ENCODE measurements at places on chromosomes 12 and 14.

DNA sequence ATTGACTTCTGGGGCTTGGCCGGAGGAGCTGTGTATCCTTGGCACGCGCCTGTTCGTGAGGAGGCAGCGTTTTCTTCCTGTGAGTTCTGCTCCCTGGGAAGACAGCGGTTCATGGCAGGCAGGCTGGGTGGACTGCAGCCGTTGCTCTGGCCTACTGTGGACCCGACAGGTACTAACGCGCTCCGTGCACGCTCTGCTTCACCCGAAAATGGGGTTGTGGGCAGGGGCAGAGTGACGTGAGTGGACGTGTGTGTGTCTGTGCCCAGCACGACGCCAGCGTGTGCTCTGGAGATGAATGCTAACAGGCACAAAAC is 179.1 kb downstream of the KIF26A start:
- DNase-seq: no peak

DNA sequence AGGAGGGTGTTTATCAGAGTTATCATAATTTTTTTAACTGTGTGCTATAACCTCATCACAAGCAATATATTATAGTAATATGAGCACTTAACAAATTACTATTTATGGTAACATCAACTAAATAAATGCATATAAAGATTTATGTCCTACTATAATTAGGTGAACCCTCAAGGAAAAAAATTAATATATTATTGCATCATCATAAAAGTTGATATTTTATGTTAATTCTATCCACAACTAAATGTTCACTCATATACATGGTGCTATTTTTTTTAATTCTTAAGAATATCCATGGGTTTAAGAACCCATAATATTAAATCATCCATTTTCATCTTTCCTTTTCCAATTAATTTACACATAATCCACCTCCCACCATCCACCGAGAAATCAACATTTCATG is 506.0 kb upstream of the USP15 start:
- no peak for DNase-seq

GRCh38 chr12:48925304-48926011 is at the start of gene FKBP11:
Gene FKBP11 (minus strand): TSS chr12:48925492. CDS start chr12:48925428, 64 bp downstream.
- DNase-seq: no peak

DNA sequence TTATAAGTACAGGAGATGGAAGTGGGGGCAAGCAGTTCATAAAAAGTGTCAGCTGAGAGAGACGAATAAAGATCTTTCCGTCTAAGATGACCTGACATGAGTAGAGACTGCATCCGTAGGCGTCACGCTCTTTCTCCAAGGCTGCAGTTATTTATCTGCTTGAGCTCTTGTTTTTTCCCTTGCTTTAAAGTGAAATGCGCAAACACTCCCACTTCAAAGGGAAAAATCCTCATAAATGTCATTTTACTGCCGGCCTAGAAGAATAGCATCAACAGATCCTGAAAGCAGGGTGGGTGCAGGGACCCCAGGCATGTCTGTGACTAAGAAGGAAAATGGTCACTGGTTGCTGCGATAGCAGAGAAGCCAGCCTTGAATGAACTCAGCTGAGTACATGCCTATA is 647.4 kb downstream of the MED13L start:
- DNase-seq: no peak

DNA sequence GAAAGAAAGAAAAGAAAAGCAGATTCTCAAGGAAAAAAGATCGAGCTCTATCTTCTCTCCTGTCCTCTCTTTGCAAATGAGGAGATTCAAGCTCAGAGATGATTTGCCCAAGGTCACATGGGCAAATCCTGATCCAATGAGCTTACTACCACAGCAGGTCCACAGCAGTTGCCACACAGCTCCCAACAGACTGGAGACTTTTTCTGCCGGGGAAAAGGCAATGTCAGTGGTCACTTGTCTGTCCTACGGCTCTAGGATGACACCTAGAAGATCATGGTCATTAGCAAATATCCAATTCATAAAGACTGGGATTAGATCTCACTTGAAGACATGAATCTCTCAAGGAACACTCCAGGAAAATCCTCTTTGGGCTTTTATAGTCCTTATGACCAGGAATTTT is 58.8 kb downstream of the TTC7B start:
- DNase-seq: no peak

DNA sequence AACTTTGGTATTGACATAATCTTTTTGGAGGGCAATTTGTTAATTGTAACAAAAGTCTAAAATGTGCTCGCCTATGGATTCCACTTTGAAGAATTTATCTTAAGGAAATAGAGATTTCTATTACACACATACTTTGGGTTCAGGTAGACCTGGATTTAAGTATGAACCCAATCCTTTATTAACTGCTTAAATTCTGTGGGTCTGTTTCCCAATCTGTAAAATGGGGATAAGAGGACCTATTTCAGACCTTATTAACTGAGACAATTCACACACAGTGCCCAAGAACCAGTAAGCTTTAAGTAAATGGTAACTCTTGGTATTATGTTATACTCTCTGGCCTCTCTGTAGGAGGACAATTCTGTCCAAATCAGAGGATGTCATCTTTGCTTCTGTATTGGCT is 822 bp upstream of the EIF2B2 start:
- DNase-seq: no peak

GRCh38 chr12:51905471-51906429 is 1.6 kb upstream of the ACVRL1 start:
- DNase-seq: no peak

DNA sequence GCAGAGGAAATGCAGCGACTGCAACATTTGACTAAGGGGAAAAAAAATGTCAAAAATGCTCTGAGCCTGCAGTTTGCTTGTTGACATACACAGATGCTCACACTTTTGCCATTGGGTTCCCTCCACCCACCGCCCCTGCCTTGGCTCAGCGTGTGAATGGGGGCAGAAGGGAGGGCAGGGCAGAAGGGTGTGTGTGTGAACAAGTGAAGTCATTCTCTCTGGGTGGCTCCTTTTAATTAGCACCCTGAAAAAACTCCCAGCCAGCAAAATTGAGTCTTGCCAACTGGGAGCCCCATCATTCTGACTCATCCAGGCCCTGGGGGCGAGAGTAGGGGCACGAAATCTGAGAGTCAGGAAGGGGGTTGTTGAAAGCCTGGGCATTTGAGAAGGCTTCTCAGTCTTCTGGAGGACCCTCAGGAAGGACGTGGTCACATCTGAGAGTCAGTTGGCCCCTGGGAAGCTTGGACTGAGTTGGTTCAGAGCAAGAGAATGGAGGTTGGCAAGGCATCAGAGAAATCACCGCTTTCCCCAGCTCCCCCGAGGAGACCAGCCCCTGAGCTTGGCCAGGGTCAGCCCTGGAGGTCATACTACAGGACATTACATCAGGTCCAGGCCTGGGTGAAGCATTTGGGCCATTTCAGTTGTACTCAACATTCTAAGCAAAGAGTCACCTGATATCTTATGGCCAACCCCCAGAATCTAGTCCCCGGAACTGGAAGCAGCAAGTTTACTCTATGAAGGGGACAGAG is 22.7 kb upstream of the KRT78 start:
- DNase-seq: no peak

DNA sequence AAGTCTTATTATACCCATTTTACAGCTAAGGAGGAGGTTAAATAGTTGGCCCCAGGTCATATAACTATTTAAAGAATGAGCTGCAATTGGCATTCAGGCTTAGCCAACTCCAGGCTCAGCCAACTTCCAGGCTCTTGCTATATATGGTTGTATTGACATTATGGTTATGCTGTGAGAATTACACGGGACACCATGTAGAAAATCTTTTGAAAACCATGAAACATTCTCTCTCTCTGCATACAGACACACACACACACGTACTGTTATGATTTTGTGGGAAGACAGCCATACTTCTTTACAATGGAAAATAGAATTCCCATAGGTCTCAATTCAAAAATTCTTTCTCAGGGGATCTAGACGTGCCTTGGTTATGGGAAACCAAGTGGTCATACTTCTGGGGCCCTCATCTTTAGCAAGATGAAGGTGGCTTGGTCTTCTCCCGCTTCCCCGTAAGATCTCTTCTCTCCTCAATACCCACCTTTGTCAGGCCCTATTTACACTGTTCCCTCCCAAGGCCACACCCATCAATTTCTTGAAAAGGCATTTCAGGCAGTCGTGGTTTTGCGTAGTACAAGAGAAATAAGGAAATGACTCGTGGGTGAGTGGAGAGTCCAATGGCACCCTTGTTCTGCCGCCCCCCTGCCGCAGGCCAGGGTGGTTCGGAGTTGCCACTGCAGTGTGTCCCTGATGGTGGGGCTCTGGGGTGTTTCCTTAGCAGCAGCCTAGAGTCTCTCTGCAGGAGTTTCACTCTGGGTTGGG is 10.0 kb upstream of the GPRC5A start:
- no peak for DNase-seq
